ENCODE measurements at places on chromosomes 2 and 18.

DNA sequence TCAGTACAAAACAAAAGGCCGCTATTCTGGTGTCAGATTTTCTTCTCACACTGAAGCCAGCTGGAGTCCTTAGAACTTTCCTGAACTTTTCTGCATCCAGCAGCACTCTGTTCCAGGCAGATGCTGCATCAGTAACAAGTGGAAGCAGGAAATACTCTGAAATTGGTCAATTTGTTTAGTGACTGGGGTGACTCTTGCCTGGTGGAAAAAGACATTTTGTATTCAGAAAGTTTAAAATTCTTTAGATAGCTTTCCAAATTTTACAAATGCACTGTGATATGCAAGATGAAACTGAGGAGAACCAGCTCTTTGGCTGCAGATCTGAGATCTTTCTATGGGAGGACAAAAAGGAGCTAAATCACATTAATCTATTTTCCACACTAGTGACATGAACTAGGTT is 385.7 kb downstream of the NRXN1 start:
- no peak for DNase-seq

DNA sequence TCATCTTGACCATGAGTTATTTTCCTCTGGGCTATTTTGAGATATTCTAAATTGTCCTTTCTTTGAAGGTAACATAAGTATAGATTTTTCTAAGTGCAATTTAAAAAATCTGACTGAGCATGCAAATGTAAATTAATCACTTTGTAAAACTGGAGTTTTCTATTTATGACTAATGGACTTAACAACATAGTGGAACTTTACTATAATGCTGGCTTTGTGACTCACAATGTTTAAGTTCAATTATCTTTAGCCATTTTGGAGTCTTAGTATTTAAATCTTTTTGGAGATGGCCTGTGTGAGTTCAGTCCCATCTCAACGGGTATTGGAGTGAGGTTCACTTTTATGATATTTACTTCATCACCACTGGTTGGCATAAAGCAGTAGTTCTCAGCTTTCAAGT is 35.2 kb upstream of the NOSTRIN start:
- no peak for DNase-seq

GRCh38 chr18:63762518-63762917 is 12.7 kb upstream of the SERPINB7 start:
- no peak for DNase-seq

DNA sequence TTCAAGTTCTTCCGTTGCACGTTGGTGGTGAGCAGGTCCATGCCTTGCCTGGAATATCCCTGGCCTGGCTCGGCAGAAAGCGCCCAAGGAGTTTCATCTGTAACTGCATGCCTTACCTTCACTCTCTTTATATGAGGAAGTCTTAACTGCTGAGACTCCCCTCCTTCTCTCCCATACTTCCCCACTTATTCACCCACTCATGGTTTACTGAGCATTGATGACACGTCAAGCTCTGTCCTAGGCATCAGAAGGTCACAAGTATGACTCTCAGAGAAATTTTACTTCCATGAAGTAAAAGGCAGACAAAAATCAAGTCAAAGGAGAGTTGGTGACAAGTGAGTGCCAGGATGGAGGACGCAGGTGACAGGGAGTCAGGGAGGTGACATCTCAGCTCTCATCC is 68.2 kb downstream of the TBC1D8 start:
- no peak for DNase-seq

DNA sequence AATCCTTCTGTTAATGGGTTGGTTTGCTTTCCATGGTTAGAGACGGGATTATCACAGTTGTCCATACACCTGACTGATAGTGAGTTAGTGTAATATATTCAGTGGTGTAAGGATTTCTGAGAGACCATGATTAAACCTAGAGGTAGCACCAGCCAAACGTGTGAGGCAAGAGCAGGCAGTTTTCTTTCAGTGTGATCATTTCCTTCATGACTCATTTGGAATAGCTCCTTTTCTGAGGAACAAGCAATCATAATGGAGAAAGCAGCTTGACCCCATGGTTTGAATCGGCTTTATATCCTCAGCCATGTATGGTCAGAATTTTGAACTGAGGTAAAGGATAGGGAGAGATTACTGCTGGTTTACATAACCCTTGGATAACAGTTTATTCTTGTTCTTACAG is 2.9 kb downstream of the MXD1 start:
- DNase-seq, result no peak

DNA sequence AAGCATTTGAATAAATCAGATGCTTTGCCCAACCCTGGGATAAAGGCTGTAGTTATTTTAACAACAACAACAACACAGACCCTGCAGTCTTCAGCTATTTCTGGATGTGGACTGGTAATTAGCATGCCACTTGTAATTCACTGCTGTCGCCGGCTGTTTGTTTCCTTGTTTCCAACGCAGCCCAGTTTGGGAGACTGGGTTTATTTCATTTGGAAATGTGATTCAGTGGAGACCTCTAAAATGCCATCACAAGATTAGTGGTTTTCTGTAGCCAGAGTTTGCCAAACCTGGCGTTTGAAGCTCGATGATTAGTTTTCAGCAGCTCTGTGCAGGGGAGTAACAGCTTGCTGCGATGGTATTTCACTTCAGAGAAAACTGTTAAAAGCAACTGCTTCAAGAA is 83.5 kb downstream of the LDLRAD4 start:
- DNase-seq, result no peak

DNA sequence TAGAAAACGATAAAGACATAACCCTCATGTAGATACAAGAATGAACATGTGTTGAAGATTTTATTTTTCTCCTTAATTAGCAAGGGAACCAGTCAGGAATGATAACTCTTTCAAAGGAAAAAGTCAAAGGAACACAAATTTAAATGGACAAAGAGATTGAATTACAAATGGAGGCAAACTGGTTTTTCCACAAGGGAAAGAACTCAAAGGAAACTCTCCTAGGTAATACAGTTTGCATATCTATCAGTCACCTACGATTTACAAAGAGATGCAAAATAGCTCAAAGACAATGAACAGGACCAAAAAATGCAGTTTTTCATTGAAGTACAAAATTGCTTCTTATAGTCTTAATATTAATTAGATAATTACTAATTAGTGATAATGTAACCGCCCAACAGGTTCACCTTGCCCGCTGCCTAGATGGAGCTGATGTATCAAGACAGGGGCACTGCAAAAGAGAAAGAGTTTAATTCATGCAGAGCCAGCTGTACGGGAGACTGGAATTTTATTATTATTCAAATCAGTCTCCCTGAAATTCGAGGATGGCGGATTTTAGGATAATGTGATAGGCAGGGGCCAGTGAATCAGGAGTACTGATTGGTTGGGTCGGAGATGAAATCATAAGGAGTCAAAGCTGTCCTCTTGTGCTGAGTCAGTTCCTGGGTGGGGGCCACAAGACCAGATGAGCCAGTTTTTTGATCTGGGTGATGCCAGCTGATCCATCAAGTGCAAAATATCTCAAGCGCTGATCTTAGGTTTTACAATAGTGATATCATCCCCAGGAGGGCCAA is 151.0 kb downstream of the TMEM17 start:
- DNase-seq, result no peak

GRCh38 chr2:11833601-11834000 is 87.2 kb downstream of the LPIN1 start:
- no peak for DNase-seq

GRCh38 chr2:30122362-30122761 is 24.4 kb upstream of the YPEL5 start:
- DNase-seq, result no peak

GRCh38 chr2:119255760-119256581 is 32.3 kb downstream of the STEAP3 start:
- no peak for DNase-seq

DNA sequence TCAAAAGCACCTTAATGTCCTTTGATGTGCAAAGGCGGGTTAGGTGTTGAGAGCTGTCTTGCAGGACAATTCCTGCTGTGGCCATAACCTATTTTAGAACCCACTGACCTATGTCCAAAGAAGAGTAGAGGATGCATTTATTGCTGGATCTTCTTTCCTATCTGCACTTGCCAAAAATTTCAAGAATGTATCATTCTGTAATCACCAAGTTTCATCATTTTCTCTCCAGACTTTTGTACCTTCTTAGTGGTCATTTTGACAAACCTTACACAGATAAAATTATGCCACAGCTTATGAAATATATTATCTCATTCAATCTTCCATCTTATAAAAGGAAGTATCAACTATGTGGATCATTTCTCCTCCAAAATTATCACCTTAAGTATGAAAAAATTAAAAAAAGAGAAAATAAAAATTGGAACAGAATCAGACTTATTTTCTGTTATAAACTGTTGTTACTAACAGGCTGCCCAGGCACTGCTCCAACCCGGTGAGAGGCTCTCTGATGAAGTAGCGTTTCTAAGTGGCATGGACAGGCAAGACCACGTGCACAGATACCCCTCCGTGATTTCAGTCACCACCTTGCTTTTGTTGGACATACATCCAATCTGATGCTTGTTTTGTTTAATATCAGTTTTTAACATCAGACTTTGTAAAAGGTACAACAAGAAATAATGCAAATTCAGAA is 559.9 kb upstream of the ID2 start:
- no peak for DNase-seq

DNA sequence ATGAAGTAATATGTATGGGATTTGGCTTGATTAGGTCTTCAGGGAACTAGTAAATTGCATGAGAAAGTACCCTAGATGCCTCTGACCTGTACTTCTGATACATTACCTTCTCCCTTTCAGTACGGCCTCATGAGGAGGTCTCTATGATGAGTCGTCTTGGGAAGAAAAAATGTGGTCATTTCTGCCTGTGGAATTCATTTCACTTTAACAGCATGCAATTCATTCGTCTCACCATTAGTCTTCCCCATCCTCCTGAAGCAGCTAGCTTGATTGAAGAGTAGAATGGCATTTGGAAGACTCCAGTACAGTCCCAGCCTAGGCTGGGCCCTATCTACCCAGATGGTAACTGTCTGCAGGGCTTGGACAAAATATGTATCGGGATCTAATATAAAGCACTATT is 52.2 kb downstream of the TMX3 start:
- no peak for DNase-seq

GRCh38 chr2:174125090-174125489 is 123.2 kb downstream of the OLA1 start:
- DNase-seq, result no peak

DNA sequence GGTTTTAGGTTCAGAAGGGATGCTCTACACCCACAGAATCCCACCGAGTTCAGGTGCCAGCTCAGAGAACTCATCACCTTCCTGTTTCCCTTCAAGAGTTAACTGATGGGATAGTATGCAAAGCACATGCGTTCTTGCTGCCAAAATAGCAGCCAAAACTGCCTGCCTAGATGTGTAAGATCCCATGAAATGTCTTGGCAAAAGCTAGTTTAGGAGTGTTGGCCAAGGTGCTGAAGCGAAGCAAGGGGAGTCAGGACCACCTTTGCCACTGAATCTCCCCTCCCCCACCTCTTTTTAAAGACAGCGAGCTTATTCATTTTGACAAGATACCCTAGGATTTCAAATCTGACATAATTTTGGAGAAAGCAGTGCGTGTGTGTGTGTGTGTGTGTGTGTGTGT is 2.1 kb downstream of the DOCK10 start:
- no peak for DNase-seq

DNA sequence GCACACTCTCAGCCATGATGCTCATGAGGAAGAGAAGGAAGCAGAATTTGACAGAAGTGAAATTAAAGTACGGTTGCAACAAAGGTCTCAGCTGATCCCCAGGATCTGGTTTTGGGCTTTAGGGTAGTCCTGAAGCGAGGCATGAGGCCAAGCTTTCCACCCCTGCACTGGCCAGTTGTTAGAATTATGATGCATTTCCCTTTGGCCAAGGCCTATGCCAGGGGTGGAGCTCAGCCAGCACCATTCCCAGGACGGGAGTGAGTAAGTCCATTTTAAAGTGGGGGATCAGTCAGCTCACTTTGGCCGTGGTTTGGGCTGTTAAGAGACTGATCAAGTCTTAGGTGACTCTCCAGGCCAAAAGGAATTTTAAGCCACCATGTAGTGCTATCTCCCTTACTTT is 314.5 kb upstream of the MMADHC start:
- DNase-seq, result no peak

GRCh38 chr18:65907281-65907680 is 156.5 kb downstream of the CDH7 start:
- DNase-seq, result no peak

- DNase-seq, result no peak
Observed at GRCh38 chr2:28201671-28202180, 190.9 kb upstream of the FOSL2 start.

GRCh38 chr2:26576565-26577441 is 64.4 kb downstream of the CIB4 start:
- DNase-seq, result no peak

GRCh38 chr2:70888366-70888922 is 47.3 kb upstream of the ATP6V1B1 start:
- no peak for DNase-seq

DNA sequence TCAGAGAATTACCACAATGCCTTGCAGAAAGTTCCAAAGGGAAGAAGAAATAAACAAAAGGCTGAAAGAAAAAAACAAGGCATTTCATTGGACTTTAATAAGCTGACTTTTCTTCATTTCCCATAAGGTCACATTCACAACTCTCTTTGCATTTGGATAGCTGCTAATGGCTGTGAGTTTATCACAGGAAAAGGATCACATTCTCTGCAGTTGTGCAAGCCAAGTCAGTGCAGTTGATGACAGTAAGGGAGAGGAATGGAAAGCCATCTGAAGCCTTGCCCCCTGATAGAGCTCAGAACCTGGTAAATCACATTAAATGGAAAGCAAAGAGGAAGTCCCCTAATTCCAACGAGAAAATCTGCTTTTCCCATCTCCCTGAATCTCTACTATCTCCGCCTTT is 950.6 kb downstream of the CNTNAP5 start:
- no peak for DNase-seq

DNA sequence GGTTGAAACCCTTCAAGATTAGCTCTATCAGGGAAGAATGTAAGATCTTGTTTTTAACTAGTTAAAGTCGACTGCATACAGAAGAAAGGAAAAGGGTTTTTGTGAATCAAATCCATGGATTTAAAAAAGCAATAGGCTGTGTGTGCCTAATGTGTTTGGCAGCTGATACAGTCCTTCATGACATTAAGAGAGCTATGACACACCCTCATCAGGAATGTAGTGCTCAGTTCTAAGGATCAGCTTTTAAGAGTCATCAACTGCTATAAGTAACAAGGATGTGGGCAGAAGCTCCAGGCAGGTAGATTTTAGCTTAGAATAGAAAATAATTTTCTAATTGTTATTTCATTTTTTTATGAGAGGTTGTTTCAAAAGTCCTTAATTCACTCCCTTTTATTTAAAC is 52.9 kb downstream of the PPP1R1C start:
- no peak for DNase-seq

- DNase-seq, result no peak
Observed at GRCh38 chr2:54957321-54957999, 92.8 kb downstream of the RTN4 start.

DNA sequence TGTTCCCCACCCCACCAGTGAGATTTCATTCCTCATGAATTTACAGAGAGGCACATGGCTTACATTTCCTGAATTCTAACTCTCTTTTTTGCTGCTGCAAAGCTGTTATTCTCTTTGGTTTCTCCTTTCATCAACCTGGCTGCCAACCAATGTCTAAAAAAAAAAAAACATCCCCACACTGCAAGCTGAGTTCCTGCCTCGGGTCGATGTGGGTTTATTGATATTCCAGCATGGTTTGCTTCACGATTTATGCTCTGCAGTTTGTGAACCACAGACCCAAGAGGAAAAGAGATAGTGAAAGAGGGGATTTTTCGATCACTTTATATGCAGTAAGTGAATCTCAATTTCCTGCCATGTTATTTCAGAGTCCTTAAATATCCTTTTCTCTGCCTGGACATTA is 363.6 kb downstream of the LPIN1 start:
- no peak for DNase-seq

All from stimulated activated CD8-positive, alpha-beta memory T cell treated with anti-CD3 and anti-CD28 coated beads, Interleukin-15, amount 100 ng/mL, for 24 hours (primary cell).